ENCODE measurements at places on chromosomes 5 and 9.
A peak's percentile ranks its signal among the peaks of the same experiment; 100 is the strongest.

- no peak overlapping the region for H3K27ac ChIP-seq
- H3K4me3 ChIP-seq = no peak overlapping the region
- H3K4me1 ChIP-seq = no peaks in the 10 kb centered on the region
- DNase-seq = no peak
- H3K27me3 ChIP-seq = no peaks in the 10 kb centered on the region
Observed at GRCh38 chr9:18126831-18127498, 347.0 kb upstream of the ADAMTSL1 start.

DNA sequence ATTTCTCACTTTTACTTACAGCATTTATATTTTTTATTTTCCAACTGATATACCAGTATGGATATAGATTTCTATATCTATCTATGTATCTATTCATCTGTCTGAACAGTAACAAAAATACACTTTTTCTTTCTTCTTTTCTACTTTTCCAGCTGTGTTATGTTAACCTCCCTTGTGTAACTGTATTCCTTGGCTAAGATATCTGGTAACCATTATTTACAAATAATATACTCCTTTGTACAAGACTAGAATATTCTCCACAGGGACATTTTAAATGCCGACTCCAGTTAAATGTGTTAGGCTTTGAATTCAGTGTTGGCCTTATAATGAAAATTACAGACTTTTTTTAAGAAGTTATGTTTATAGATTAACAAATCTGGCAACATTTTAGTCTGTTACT, 168.7 kb downstream of the XRCC4 start:
- H3K27me3 ChIP-seq = no peaks in the 10 kb centered on the region
- no peak for DNase-seq
- no peak overlapping the region for H3K4me3 ChIP-seq
- no peaks in the 10 kb centered on the region for H3K36me3 ChIP-seq
- peaks cover 6% of the 10 kb centered on the region for H3K4me1 ChIP-seq
- no peak overlapping the region for H3K27ac ChIP-seq

GRCh38 chr9:4894076-4894475, 91.0 kb upstream of the JAK2 start:
- peaks cover 4% of the 10 kb centered on the region for H3K4me1 ChIP-seq
- no peak overlapping the region for H3K4me3 ChIP-seq
- no peaks in the 10 kb centered on the region for H3K27me3 ChIP-seq
- no peak overlapping the region for H3K27ac ChIP-seq
- no peak for DNase-seq

GRCh38 chr9:26856413-26857032, 36.1 kb downstream of the CAAP1 start:
- no peaks in the 10 kb centered on the region for H3K27me3 ChIP-seq
- no peaks in the 10 kb centered on the region for H3K4me1 ChIP-seq
- no peak overlapping the region for H3K4me3 ChIP-seq
- H3K27ac ChIP-seq = no peak overlapping the region

- no peaks in the 10 kb centered on the region for H3K4me1 ChIP-seq
- DNase-seq = no peak
- H3K4me3 ChIP-seq = no peak overlapping the region
- H3K27ac ChIP-seq = no peak overlapping the region
Observed at GRCh38 chr5:180668835-180669596, 19.6 kb upstream of the FLT4 start.

GRCh38 chr9:92098638-92099037, 16.6 kb downstream of the SPTLC1 start:
- H3K27me3 ChIP-seq = no peaks in the 10 kb centered on the region
- peak overlapping the region; percentile 61 for H3K27ac ChIP-seq
- H3K4me1 ChIP-seq = peaks cover 27% of the 10 kb centered on the region
- no peaks in the 10 kb centered on the region for H3K36me3 ChIP-seq

DNA sequence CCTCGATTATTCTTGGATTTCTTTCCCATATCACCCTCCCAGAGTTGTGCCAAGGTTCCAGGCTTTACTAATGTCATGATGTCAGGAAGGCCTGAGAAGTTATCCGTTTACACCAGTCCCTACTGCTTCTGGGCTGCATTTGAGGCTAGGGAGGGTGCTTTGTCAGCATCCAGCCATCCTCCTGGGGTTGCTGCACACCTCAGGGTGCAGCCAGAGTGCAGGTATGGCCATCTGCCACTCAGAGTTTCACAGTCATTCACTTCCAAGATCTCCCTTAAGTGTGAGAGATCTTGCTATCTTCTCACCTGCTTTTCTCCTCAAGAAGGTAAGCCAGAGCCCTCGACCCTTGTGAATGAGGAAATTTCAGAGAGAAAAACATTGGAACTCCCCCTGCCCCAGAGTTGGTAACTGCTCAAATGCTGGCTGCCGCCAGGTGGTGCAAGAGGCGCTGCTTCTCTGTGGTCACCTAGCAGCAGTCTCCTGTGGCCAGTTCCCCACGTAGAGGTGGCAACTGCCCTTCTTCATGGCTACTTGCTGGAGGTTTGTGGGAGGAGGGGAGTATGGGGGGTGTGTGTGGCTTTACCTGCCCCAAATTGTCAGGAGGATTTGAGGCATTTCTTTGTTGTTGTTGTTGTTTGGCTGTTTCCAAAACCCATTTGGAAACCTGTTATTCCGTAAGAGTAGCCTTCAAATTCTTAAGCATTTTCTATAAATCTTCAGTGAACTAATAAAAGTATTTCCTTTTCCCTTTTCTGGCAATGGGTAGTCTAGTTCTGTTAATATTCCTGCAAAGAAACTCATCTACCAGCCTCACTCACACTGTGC, 259.6 kb upstream of the DMRT1 start:
- no peaks in the 10 kb centered on the region for H3K27me3 ChIP-seq
- no peak overlapping the region for H3K4me3 ChIP-seq
- peaks cover 11% of the 10 kb centered on the region for H3K4me1 ChIP-seq

DNA sequence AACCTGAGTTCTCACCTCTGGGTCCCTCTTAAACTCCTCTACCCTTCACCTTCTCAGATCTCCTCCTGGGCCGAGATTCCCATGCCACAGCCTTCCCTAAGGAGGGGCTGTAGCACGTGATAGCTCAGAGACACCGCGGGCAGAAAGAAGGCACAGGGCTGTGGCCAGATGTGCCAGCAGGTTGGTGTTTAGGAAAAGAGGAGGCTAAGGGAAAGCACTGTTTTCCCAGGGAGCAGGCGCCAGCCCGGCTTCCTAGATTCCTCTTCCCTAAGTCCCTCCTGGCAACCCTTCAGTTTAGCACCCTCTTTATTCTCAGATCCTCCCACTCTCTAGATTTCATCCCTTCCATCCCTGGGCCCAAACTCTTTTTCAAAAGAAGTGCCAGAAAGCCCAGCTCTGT, 59.4 kb upstream of the CCNG1 start:
- peaks cover 2% of the 10 kb centered on the region for H3K4me1 ChIP-seq
- H3K4me3 ChIP-seq = no peak overlapping the region
- H3K36me3 ChIP-seq = no peaks in the 10 kb centered on the region
- no peak for DNase-seq
- no peak overlapping the region for H3K27ac ChIP-seq

- H3K4me1 ChIP-seq = no peaks in the 10 kb centered on the region
- no peak overlapping the region for H3K27ac ChIP-seq
- no peak overlapping the region for H3K4me3 ChIP-seq
- no peaks in the 10 kb centered on the region for H3K27me3 ChIP-seq
- DNase-seq = no peak
Observed at GRCh38 chr5:148397968-148398595, 14.3 kb downstream of the FBXO38 start.

GRCh38 chr5:79023348-79023747, 38.2 kb upstream of the ARSB start:
- H3K4me1 ChIP-seq = peaks cover 4% of the 10 kb centered on the region
- H3K27me3 ChIP-seq = peaks cover 10% of the 10 kb centered on the region
- no peak overlapping the region for H3K27ac ChIP-seq
- DNase-seq = no peak
- H3K36me3 ChIP-seq = no peaks in the 10 kb centered on the region

GRCh38 chr5:112156211-112156610, 262.9 kb downstream of the EPB41L4A start:
- H3K27me3 ChIP-seq = no peaks in the 10 kb centered on the region
- no peak overlapping the region for H3K27ac ChIP-seq
- no peaks in the 10 kb centered on the region for H3K36me3 ChIP-seq
- H3K4me3 ChIP-seq = no peak overlapping the region

GRCh38 chr5:133385346-133385745, 227.0 kb downstream of the FSTL4 start:
- DNase-seq = no peak
- H3K4me1 ChIP-seq = peaks cover 6% of the 10 kb centered on the region
- no peak overlapping the region for H3K27ac ChIP-seq
- H3K27me3 ChIP-seq = peaks cover 25% of the 10 kb centered on the region

DNA sequence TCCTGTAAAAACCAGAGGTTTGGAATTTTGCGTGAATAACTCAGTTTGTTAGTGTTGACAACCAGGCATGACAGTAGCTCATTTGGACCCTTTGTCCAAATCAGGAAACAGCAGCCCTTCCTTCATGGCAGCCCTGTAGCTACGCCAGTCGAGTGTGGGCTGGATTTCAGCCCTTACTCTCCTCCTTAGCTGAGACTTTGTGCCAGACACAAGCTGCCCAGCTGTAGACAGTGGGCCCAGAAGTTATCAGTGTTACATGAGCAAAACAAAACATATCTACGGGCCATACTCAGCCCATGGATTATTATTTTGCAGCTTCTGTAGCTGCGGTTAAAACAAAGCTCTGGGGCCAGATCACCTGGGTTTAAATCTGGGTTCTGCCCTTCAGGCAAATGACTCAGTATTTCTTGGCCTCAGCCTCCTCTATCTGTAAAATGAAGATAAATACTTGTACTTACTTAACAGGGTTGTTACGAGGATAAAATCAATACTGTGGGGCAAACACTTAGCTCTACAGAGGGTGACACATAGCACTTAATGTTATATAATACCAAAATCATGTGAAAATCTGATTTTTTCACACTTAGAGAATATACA, 76.9 kb downstream of the GHR start:
- H3K27me3 ChIP-seq = no peaks in the 10 kb centered on the region
- H3K4me3 ChIP-seq = no peak overlapping the region
- no peaks in the 10 kb centered on the region for H3K36me3 ChIP-seq
- no peak for DNase-seq
- peaks cover 35% of the 10 kb centered on the region for H3K4me1 ChIP-seq

DNA sequence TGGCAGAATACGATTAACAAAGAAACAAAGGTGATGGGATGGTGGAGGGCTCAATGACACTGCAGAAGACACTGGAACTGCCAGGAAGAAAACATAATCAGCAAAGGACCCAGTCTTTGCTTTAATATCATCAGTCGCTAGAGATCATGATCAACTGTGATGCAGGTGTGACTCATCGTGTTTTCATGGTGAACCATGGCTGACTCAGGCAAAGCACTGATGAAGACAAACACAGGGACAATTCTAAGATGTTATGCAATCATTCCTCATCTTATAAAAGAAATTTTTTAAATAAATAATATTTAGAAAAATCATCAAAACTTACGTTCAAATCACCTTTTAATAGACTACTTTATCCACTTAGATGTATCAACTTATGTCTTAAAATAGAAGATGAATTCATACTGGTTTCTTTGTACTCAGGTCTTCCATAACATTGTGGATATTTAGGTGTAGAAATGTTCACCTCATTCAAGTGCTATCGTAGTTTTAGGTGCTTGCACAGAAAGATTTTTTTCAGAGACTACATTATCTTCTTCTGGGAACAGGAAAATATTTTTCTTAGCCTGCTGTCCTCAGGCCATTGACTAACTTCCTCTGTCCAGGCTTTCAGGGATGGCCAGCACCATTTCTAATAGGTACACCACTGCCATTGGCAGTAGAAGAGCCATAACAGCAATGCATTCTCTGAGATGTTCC, 673.4 kb upstream of the MEF2C start:
- H3K4me3 ChIP-seq = no peak overlapping the region
- H3K27ac ChIP-seq = no peak overlapping the region
- no peaks in the 10 kb centered on the region for H3K27me3 ChIP-seq
- peak; percentile 19 for DNase-seq
- no peaks in the 10 kb centered on the region for H3K36me3 ChIP-seq
- peaks cover 6% of the 10 kb centered on the region for H3K4me1 ChIP-seq

DNA sequence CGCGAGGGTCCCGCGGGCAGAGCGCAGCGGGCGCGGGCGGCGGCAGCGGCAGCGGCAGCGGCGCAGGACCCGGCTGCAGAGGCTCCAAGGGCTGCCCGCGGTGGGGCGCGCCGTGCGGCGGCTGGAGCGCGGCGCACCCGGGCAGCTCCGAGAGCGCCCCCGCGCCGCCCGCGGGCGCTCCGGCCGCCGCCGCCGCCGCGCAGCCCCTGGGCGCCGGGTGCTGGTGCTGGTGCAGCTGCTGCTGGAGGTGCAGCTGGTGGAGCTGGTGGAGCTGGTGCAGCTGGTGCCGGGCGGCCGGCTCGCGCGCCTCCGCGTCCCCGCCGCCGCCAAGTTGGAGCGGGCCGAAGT, 644 bp downstream of the IER5L start:
- no peaks in the 10 kb centered on the region for H3K27me3 ChIP-seq
- no peak for DNase-seq
- H3K27ac ChIP-seq = no peak overlapping the region
- peaks cover 14% of the 10 kb centered on the region for H3K4me1 ChIP-seq
- H3K36me3 ChIP-seq = no peaks in the 10 kb centered on the region

- no peak overlapping the region for H3K4me3 ChIP-seq
- DNase-seq = peak; percentile 59
- H3K4me1 ChIP-seq = peaks cover 30% of the 10 kb centered on the region
- H3K27ac ChIP-seq = peak overlapping the region; percentile 34
Observed at GRCh38 chr9:134413112-134413715, 87.0 kb downstream of the RXRA start.

DNA sequence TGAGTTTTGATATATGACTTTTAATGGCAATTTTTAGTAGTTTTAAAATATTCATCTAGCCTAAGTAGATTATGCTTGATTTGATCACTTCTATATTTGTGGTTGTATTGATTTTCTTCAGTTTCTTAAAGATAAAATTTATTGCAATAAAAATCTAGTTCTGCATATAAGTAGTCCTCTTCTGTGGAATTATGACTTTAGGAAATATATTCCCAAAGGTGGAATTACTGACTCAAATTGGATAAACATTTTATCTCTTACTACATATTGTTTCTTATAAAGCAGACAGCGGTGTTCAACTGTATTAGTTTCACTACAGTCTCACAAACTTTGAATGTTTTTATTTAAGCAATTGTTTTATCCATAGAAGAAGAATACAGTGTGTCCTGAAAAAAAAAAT, 883.0 kb upstream of the SEMA6A start:
- no peak overlapping the region for H3K4me3 ChIP-seq
- no peak for DNase-seq
- no peak overlapping the region for H3K27ac ChIP-seq
- H3K36me3 ChIP-seq = no peaks in the 10 kb centered on the region

DNA sequence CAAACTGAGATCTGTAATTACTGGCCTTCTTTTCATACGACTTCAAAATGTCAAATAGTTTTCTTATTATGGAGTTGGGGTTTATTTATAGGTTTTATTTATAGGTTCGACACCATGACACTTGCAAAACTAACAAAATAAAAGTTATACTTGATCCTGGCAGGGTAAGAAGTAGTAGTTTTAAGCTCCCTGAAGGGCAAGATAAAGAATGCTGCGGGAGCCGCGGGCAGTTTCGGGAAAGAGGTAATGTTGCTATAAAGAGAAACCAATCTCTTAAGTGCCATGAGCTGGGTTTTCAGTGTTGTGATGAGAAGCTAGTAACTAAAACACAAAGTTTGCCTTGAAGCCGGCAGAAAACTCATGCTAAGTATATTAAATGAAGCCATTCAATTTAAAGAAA, 24.8 kb downstream of the PTPN3 start:
- peak overlapping the region; percentile 77 for H3K27ac ChIP-seq
- peaks cover 6% of the 10 kb centered on the region for H3K36me3 ChIP-seq
- peaks cover 71% of the 10 kb centered on the region for H3K4me1 ChIP-seq
- H3K4me3 ChIP-seq = peak overlapping the region; percentile 39
- no peaks in the 10 kb centered on the region for H3K27me3 ChIP-seq

GRCh38 chr5:15518786-15519185, 18.8 kb downstream of the FBXL7 start:
- no peak for DNase-seq
- H3K36me3 ChIP-seq = no peaks in the 10 kb centered on the region
- no peak overlapping the region for H3K27ac ChIP-seq
